ENCODE measurements at places on chromosomes 7 and 10. TPM values are rescaled to one million over a fixed set of nuclear protein-coding genes. Genes with fewer than 3 reads are reported as not detected.

- peak overlapping the region; percentile 48 for H3K27ac ChIP-seq
- no peak for DNase-seq
- H3K27me3 ChIP-seq = peaks cover 30% of the 10 kb centered on the region
- no peaks in the 10 kb centered on the region for H3K36me3 ChIP-seq
These were observed 46.8 kb downstream of the PIK3AP1 start for GRCh38 chr10:96673318-96674099.

GRCh38 chr10:60282771-60283353, 106.8 kb downstream of the ANK3 start:
- H3K36me3 ChIP-seq = peaks cover 8% of the 10 kb centered on the region
- peak overlapping the region; percentile 64 for H3K27ac ChIP-seq
- no peak overlapping the region for H3K4me3 ChIP-seq
- no peak for DNase-seq
- H3K27me3 ChIP-seq = no peaks in the 10 kb centered on the region

The PIP gene
- total RNA-seq = not detected

DNA sequence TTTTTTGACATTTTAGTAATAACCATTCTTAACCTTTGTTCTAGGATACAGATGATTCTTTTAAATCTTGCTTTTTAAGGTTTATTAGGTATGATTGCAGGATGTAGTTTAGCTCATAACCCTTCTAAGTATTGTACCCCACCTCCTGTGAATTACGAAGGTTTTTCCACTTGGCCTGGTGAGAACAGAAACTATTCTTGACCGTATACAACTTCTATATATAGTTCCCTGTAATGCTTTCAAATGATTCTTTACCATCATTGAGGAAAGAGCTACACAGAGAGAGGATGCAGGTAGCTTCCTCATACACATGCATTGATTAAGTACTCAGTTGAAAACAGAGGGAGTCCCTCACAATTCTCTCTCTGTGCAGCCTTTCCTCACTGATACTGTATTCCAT, 86.3 kb downstream of the PALS2 start:
- no peaks in the 10 kb centered on the region for H3K27me3 ChIP-seq
- H3K27ac ChIP-seq = no peak overlapping the region
- no peak overlapping the region for H3K4me3 ChIP-seq

The NUPR2 gene
- not detected for total RNA-seq

DNA sequence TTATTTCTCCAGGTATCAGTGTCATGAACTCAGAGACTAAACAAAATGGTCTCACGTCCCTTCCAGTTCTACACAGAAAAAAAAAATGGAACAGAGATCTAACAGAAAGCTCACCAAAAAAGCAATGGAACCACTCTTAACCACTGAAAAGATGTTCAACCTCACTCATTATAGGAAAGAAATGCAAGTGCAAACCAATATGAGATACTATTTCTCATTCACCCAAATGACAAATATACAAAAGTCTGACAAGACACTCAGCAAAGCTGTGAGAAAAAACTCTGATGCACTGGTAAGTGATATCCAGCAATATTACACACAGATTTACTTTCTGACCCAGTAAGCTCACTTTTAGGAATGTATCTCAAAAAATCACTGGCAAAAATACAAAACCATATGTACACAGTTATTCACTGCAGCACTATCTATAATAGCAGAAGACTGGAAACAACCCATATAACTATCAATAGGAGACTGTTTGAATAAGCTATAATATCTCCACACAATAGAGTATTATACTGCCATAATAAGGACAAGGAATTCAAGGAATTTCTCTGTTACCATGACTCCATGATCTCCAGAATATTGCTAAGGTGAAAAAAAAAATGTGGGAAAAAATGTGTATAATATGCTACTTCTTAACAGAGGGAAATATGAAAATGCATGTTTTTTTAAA, 36.6 kb downstream of the ABI1 start:
- no peak overlapping the region for H3K27ac ChIP-seq
- H3K4me3 ChIP-seq = no peak overlapping the region
- no peaks in the 10 kb centered on the region for H3K27me3 ChIP-seq
- DNase-seq = no peak

DNA sequence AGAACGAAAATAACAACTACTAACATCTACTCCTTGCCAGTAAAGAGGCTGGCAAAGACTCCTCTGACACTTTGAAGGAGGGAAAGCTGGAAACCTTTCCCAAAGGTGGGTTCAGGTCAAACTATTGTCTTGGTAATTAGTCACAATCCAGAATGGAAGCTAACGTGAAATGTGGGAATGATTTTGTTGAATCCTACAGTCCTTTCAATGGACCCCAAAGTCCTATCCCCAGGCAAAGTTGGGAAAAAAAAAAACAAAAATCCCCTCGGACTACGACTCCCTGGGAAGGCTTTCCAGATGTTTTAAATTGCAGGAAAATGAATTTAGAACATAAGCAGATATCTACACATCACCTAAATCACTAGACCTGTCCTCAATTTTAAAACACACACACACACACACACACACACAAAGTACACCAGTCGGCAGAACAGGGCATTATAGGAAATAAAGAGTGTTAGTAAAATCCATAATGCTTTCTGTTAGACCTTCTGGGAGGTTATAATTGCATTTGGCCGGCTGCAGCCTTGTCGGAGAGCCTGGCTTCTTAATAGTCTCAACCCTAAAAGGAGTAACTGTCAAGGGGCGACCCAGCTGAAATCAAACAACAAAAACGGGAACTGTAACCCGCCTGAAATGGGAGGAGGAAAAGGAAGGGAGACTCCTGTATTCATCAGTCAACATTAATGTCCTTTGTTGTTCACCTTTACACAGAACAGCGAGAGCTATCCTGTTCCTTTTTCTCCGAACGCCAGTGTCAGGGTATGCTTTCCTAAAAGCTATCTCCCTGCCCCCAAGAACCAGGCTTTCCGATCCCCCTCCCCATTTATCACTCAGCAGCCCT, 1.5 kb downstream of the DOCK4 start:
- no peaks in the 10 kb centered on the region for H3K36me3 ChIP-seq
- H3K27ac ChIP-seq = peak overlapping the region; percentile 90
- peaks cover 31% of the 10 kb centered on the region for H3K4me1 ChIP-seq
- H3K4me3 ChIP-seq = peak overlapping the region; percentile 95
- no peak for DNase-seq

DNA sequence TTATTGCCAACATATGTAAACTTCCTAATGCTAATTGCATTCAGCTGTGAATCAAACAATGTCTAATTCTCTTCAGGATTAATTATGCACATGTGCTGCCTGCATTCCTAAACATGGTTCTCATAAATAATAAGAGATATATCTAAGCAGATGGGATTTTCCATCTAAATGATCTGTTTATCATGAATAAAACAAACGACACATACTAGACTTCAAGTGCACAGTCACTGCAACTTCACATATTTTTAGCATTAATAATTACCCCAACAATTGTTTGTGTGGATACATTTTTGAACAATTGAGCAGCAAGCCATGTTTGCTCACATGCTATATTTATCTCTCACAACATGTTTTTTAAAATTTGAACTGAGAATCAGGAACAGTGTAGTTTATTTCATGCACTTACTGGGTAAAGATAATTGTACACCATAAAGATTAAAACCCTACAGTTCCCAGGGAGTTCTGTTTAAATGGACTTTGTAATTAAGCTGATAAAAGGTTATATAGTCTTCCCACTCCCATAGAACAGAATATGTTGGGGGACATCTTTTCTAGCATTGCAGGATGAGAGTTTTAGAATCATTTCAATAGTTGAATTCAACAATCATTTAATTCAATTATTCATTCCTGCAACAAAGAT, 378.5 kb downstream of the MDFIC start:
- H3K4me1 ChIP-seq = peaks cover 28% of the 10 kb centered on the region
- H3K36me3 ChIP-seq = peaks cover 5% of the 10 kb centered on the region
- peak overlapping the region; percentile 37 for H3K27ac ChIP-seq
- no peak for DNase-seq
- H3K27me3 ChIP-seq = no peaks in the 10 kb centered on the region

- H3K4me1 ChIP-seq = peaks cover 42% of the 10 kb centered on the region
- H3K27ac ChIP-seq = peak overlapping the region; percentile 94
- no peak for DNase-seq
- peaks cover 96% of the 10 kb centered on the region for H3K27me3 ChIP-seq
- no peaks in the 10 kb centered on the region for H3K36me3 ChIP-seq
These were observed 6.4 kb downstream of the HOXA13 start for GRCh38 chr7:27193335-27194001.

DNA sequence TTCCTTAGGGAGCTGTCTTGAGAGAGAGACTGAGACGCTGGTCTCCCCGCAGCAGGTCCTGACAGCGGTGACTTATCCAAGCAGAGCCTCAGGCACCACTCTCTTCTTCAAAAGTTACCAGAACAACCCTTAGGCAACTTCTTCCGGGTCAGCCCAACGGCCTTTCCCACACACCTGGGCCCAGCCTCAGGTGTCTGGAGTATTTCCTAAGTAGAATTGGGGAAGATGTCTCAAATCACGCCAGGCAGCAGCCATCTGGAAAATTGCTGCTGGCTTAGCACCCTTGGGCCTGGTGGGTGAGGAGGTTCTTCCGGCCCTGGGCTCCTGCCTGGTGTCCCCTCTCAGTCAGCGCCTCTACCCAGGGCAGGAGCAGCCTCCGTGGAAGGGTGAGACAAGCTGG, 80.4 kb upstream of the ANLN start:
- no peak for DNase-seq
- no peaks in the 10 kb centered on the region for H3K4me1 ChIP-seq
- no peaks in the 10 kb centered on the region for H3K27me3 ChIP-seq
- no peaks in the 10 kb centered on the region for H3K36me3 ChIP-seq

The SPDYE9 gene
- total RNA-seq = 0.18 TPM

GRCh38 chr10:22570733-22571430, 143.5 kb downstream of the PIP4K2A start:
- H3K27ac ChIP-seq = no peak overlapping the region
- no peaks in the 10 kb centered on the region for H3K4me1 ChIP-seq
- no peaks in the 10 kb centered on the region for H3K27me3 ChIP-seq

- H3K36me3 ChIP-seq = peaks cover 8% of the 10 kb centered on the region
- peaks cover 4% of the 10 kb centered on the region for H3K27me3 ChIP-seq
- DNase-seq = no peak
- no peak overlapping the region for H3K4me3 ChIP-seq
- peak overlapping the region; percentile 37 for H3K27ac ChIP-seq
These were observed 237.8 kb upstream of the GALNT17 start for GRCh38 chr7:70893971-70894715.

- H3K36me3 ChIP-seq = no peaks in the 10 kb centered on the region
- no peak overlapping the region for H3K27ac ChIP-seq
- no peaks in the 10 kb centered on the region for H3K4me1 ChIP-seq
- DNase-seq = no peak
- H3K4me3 ChIP-seq = no peak overlapping the region
These were observed 102.1 kb upstream of the MGMT start for GRCh38 chr10:129364949-129365348.

The SPDYE5 gene
- total RNA-seq = 0.16 TPM

- H3K4me1 ChIP-seq = peaks cover 14% of the 10 kb centered on the region
- H3K27ac ChIP-seq = no peak overlapping the region
- DNase-seq = no peak
- H3K27me3 ChIP-seq = no peaks in the 10 kb centered on the region
- H3K36me3 ChIP-seq = no peaks in the 10 kb centered on the region
- no peak overlapping the region for H3K4me3 ChIP-seq
These were observed 204.7 kb upstream of the KLF14 start for GRCh38 chr7:130938661-130939060.

DNA sequence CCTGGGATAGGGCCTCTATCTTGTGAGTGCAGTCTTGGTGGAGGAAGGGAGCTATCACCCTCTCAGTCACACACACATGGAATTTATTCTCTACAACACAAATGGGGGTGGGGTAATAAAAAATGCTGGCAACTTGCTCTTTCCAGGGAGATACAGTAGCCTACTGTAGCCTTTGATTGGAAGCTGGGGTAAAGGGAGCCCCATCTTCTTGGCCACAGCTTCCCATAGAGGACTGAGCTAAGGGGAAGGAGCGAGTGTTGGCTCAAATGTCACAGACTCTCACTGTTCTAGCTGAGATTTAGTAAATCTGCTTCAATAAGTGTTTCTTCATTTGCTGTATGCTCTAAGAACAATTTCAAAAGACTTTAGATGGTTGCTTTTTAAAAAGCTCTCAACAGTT, 222.2 kb upstream of the CXCL12 start:
- H3K27ac ChIP-seq = no peak overlapping the region
- H3K4me3 ChIP-seq = no peak overlapping the region
- DNase-seq = no peak
- H3K27me3 ChIP-seq = peaks cover 33% of the 10 kb centered on the region
- peaks cover 3% of the 10 kb centered on the region for H3K4me1 ChIP-seq

The C10orf90 gene
- total RNA-seq = not detected

DNA sequence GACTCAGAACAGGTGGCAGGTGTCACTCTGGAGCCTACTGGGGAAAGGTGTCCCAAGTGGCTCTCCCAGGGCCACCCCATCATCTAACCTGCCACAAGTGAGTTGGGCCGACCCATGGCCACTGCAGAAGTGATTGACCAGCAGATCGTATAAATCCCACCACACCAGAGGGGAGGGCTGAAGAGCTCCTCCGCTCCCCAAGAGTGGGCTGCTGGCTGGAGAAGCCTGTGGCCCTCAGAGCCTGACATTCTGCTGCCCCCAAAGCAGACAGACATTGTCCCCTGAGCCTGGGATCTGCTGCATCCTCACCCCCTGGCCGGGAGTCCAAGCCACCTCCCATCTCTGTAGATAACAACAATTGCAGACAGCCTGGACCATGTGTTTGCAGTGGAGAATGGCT, 36.7 kb downstream of the ANXA8 start:
- H3K27ac ChIP-seq = no peak overlapping the region
- no peaks in the 10 kb centered on the region for H3K27me3 ChIP-seq
- no peak overlapping the region for H3K4me3 ChIP-seq
- H3K4me1 ChIP-seq = peaks cover under 1% of the 10 kb centered on the region

The ACHE gene
- 9.2 TPM for total RNA-seq

GRCh38 chr10:73744664-73744975, 448 bp downstream of the SEC24C start:
- peak overlapping the region; percentile 99 for H3K27ac ChIP-seq
- peaks cover 30% of the 10 kb centered on the region for H3K4me1 ChIP-seq
- no peak for DNase-seq
- H3K4me3 ChIP-seq = peak overlapping the region; percentile 94
- H3K27me3 ChIP-seq = no peaks in the 10 kb centered on the region
- peaks cover 5% of the 10 kb centered on the region for H3K36me3 ChIP-seq

DNA sequence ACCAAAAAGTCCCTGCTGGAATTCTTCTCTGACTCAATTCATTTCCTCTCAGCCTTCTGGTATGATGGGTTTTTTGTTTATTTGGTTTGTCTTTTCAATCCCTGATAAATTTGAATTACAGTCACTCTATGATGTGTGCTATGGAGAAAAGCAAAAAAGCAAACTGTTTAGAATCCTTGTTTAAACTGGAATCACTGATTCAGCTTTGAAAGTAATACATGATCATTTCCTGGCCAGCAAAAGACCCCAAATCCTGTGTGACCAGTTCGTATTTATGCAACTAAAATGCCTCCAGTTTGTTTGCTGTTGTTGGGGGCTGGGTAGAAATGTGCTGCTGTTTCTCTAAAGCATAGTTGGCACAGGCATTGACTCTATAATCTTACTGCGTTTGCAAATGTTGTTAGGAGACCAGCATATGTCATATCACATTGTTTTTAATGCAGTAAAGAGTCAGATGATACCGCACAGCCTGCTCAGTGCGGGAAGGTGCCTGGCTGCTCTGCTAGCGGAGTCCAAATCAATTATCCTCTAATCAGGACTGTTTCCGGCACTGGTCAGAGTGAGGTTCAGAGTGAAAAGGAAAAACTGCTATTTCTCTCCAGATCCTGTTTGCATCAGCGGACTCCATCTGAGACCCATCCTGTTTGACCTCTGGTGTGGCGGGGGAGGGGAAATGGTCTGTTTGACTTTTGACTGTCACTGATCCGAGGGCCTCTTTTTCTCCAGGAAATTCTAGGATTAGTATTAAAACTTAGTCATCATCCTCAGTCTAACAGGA, 40.6 kb upstream of the ADD3 start:
- no peaks in the 10 kb centered on the region for H3K27me3 ChIP-seq
- peak overlapping the region; percentile 76 for H3K27ac ChIP-seq
- H3K4me3 ChIP-seq = no peak overlapping the region
- DNase-seq = no peak

Data from mesothelial cell of epicardium (in vitro differentiated cells).